ENCODE measurements at places on chromosomes 4 and X. TPM values are rescaled to one million over a fixed set of nuclear protein-coding genes. Genes with fewer than 3 reads are reported as not detected.
A peak's percentile ranks its signal among the peaks of the same experiment; 100 is the strongest.

DNA sequence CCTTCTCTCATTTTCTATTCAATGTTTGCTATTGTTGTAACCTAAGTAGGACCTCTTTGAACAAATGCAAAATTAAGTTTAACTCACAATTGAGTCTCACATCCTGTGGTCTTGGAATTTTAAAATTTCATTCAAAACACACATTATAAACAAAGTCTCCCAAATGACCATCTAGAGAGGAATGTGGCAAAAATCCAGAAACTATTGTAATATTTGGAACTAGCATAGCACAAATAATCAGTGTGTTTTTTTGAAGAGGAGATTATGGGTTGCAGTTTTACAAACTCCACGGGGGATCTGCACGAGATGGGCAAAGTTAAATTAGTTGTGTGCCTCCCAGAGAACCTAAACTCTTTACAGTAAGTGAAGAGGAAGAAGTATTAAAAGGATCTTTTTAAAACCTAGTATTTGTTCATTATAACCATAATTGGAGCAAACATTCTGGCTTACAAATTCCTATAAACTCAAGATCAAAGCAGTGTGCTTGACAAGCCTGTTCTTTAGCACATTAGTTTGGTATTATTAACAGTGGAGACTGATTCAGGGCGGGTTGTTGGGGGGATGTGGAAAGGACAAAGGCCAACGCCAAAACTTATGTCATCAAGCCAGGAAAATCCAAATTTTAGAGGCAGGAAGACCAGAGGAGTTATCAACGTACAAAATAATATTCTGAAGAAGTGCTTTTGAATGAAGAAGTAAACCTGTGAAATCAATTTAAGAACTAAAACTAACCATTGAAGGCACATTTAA, 22.4 kb upstream of the RBPJ start:
- peak; percentile 32 for DNase-seq

DNA sequence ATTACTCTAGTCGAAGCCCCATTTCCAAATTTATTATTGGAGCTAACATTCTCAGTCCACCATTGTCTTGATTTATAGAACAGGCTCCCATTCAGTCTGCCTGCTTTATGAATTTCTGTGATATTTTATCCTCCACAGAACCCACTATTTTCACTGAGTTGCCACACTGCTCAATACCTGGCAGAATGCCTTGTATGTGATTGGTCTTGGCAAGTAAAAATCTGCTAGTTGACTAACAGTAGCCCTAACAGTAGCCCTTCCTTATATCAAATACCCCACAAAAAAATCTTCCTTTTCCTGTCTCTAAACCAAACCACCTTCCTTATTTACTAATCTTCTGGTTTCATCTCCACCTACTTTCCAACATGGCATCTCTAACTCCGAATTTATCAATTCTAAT, 82.6 kb downstream of the CHM start:
- no peak for DNase-seq

DNA sequence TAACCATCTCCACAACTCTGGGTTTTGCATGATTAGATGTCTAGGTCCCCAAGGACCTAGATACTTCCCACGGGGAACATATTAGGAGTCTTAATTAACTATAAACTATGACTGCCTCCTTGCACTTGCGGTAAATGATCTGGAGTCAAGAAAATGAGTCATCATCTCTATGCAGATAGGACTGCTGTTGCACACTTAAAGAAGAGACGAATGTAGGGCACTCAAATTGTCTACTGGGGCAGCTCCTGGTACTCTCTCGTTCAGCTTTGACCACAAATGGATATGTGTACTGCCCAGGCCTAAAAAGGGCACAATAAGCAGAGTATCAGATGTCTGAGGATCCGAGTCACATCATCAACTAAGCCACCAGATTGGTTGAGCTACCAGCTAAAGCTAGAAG, 1783.4 kb upstream of the AGA start:
- DNase-seq: no peak

GRCh38 chr4:175369087-175369486, 443.0 kb downstream of the GPM6A start:
- no peak for DNase-seq

Gene SYP
- under 0.01 TPM for total RNA-seq

Measured in fibroblast of villous mesenchyme (primary cell).